ENCODE measurements at places on chromosomes 16 and 17. TPM values are rescaled to one million over a fixed set of nuclear protein-coding genes. Genes with fewer than 3 reads are reported as not detected.

- DNase-seq, result no peak
Observed at GRCh38 chr17:13704333-13704732, 102.6 kb upstream of the HS3ST3A1 start.

- DNase-seq, result no peak
Observed at GRCh38 chr17:68291836-68292688, 767 bp downstream of the ARSG start.

GRCh38 chr17:7613769-7614424, 800 bp downstream of the FXR2 start:
- DNase-seq, result no peak

DNA sequence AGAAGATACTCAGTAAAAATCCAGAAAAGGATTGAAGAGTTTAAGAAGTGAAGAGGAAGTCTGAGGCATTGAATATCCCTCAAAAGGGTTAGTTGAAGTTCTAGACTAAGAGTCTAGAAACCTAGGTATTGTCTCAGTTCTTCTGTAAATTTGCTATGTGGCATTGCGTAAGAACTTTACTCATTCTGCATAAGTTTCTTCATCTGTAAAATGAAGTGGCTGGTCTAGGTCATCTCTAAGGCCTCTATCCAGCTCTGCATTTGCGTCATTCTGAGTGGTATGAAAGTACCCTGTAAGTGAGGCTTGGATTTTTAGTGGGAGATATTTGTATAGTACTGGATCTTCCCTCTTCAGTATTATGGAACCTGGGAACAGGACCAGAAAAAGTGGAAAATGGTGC, 130.2 kb downstream of the MYO1D start:
- DNase-seq, result no peak

DNA sequence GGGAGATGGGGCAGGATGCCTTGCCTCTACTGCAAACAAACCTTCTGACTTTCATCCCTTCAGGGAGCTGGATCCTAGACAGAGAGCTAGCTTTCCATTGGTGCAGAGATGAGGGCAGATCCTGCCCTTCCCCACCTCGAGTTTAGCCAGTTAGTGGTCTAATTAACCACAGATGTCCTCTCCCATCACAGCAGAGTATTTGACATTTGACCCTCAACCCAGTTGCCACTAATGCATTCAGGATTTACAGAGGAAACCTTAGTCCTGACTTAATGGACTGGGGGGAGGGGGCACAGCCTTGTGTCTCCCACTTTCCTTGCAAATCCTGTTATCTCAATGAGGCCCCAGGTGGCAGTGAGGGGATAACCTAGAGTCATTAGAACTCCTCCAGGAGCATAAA, 10.2 kb downstream of the PIP4K2B start:
- no peak for DNase-seq

DNA sequence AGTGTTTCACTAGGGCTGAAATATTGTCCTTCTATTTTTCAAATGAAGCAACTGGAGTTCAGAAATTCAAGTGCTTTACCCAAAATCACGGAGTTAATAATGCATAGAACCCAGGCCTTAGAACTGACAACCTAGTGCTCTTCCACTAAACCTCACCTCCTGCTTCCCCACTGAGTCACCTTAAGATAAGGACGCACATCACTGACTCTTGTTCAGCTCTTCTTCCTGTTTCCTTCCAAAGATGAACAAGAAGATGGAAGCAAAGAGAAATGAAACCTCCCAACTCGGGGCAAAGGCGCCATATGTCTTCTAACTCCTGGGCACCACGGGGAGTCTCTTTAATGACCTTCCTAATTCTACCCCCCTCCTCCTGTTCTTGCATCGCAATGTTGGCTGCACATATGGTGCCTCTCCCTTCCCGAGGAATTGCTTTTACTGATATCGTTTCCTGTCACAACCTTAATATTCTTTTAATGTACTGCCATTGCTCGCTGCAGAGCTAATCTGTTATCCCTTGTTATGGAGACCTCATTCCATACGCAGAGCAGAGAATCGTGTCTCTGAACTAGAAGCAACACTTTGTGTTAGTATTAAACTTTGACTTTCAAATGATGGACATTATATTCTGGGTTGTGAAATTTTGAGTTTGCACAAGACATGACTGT, 591.4 kb downstream of the TMEM114 start:
- no peak for DNase-seq

- no peak for DNase-seq
Observed at GRCh38 chr17:55681342-55681700, 41.3 kb downstream of the TMEM100 start.

- DNase-seq, result no peak
Observed at GRCh38 chr16:58125041-58125440, 4.1 kb downstream of the CFAP20 start.

- DNase-seq, result no peak
Observed at GRCh38 chr16:4888428-4889135, 41.3 kb downstream of the UBN1 start.

DNA sequence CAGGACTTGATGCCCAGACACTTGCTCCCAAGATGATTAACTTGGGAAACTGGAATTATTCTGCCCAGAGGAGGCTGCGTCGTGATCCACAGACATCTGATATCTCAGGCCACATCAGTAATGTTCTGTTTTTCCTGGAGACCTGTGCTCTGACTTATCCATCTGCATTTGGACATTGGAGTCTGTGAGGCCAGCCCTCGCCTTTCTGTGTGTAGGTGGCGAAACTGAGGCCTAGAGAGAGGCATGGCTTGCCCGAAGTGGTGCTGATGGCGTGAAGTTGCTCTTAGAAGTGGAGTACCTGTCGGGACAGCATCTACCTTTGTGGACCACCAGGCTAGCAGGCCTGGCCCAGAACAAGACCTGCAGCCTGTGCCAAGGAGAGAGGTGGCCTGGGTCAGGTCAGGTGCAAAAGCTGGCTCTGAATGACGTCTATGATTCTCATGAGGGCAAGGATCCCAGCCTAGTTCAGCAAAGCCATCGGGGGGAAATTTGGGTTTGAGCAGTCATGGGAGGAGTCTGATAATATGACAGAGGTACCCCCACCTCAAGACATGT, 186.8 kb upstream of the ZNF469 start:
- DNase-seq, result no peak

- DNase-seq, result no peak
Observed at GRCh38 chr16:17307504-17307903, 163.3 kb downstream of the XYLT1 start.

- DNase-seq, result no peak
Observed at GRCh38 chr16:84303023-84303422, 8.3 kb downstream of the WFDC1 start.

GRCh38 chr17:81940538-81941483, 3.7 kb upstream of the PYCR1 start:
- no peak for DNase-seq

DNA sequence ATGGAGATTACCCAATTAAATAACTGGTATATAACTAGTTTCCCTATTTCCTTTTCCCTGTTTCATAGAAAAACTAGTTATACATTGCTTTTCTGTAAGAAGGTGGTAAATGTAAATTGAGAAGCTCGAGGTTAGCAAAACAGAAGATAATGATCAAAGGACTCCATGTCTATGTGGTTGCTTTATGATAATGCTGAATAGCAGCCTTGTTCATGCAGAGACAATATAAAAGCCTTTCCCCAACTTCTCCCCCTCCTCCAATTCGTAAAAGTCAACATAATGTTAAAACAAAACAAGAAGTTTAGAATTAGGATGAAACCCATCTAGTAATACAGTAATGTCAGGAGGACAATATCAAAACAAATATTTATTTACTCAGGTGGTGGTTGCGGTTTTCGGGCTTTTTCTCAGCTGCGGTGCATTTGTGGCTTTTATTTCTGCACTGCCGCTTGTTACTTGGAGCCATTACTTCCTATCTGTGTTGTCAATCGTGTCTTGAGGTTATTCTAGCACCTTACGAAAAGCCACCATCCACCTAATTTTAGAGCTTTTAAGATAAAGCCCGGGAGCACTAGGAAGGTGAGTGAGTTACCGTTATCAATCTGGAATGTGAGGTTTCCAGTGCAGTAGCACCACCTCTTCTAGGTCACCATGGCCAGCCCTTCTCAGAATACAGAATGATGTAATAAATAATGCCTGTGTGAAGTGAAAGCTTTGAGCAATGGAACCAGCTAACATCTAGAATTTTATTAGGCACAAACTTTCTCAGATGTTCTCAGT, 297.5 kb downstream of the CDH13 start:
- DNase-seq, result no peak

DNA sequence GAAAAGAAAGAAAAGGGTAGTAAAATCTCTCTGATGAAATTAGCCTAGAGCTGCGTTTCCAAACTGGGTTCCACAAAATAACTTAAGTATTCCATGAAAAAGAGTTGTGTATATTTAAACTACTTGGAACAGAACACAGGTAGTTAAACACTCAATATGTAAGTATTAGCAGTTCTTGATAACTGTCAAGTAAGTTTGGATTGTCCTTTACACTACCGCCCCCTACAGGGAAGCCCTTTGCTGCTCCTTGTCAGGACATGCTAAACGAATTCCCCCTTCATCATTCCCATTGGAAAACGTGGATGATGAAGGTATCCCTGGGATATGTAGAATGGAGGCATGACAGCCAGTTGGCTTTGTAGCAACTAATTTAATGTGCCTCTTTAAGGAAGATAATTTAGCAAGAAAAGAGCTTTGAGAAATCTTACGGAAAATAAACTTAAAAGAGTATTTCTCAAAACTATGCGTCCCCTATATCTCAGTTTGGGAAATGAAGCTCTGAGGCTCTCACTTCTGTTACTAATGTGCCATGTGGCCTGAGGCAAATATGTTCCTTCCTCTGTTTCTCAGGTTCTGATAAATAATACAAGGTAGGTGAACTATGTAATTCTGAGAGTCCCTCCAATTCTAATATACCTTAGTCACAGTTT, 18.8 kb downstream of the NCBP3 start:
- DNase-seq, result no peak

DNA sequence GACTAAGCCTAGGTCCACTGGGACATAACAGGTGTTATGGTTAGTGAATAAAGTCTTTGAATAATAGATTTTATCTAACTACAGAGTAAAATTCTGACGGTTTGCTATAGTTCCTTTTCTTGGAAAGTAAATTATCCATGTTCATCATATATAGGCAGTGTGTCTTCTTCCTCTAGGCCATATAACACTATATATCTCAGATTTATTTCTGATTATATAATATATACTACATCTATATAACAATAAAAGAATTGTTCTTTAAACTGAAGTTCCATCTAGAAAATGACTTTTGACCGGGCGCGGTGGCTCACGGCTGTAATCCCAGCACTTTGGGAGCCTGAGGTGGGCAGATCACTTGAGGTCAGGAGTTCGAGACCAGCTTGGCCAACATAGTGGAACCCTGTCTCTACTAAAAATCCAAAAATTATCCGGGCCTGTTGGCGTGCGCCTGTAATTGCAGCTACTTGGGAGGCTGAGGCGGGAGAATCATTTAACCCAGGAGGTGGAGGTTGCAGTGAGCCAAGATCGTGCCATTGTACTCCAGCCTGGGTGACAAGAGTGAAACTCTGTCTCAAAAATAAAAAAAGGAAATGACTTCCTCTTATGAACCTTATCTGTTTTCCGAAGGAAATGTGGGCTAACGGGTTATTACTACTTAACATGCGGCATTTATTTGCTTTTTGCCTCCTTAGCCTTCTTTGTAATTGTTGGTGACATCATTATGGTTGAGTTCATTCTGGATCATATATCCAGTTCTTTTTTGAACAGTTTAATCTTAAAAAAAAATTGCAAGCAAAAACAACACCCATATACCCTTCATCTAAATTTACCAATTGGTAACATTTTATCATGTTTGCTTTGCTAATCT, 29.2 kb downstream of the NOL11 start:
- DNase-seq, result no peak

DNA sequence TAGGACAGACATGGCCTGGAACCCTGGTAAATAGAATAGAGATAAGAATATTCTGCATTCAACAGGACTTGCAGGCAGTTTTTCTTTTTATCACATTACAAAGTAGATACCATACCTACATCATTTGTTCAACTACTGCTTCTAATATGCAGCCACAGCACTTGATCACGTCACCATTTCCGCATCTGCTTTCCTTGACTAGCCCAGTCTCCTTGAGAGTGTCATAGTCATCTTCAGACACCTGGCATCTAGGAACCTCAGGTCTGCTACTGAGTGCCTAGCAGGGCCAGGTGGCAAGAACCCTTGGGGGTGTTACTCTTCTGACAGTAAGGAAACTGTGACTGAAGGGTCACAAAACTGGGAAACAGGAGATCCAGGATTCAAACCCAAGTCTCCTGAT, 93.2 kb upstream of the TOB1 start:
- DNase-seq, result no peak

GRCh38 chr17:41076788-41077187, 7.2 kb upstream of the KRTAP4-7 start:
- no peak for DNase-seq

- DNase-seq, result no peak
Observed at GRCh38 chr16:80034469-80034826, 433.9 kb upstream of the MAF start.

GRCh38 chr16:78522327-78522726, 422.9 kb downstream of the WWOX start:
- no peak for DNase-seq

GRCh38 chr17:35377706-35378105, 4.3 kb upstream of the SLFN11 start:
- no peak for DNase-seq

GRCh38 chr17:14091367-14091766, 22.1 kb downstream of the COX10 start:
- DNase-seq, result no peak

DNA sequence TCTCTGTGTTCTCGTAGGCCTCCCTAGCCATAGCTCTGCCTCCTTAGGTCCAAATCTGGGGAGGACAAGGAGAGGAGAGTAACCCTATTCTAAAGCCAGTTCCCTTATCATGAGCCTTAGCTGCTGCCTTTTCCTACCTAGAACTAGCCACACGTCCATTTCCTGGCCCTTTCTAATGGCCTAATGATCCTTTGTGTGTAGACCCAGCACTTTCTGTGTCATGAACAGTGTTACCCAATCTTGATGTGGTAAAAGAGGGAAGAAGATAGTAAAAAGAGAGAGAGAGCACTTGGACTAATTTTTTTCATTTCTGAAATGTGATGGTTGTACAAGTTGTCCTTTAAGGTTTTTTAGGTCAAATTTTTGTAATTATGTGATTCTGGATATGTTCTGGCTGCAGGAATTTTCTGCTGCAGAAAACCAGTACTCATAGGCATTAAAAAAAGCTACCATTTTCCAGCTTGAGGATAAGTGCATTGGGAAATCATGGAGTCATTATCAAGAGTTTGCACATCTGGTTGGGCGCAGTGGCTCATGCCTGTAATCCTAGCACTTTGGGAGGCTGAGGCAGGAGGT, 18.2 kb downstream of the CASC3 start:
- no peak for DNase-seq

- DNase-seq, result no peak
Observed at GRCh38 chr16:29154088-29154487, 169.2 kb downstream of the LAT start.

GRCh38 chr17:82447876-82448275, 2.7 kb downstream of the CYBC1 start:
- DNase-seq, result no peak

BHLHA9 gene
- total RNA-seq, result not detected

BRIP1 gene
- total RNA-seq, result 12.6 TPM

ZNF624 gene
- total RNA-seq, result 1.3 TPM

SPDYE4 gene
- not detected for total RNA-seq

KIFC3 gene
- total RNA-seq, result 86.0 TPM

KRT33B gene
- total RNA-seq, result 0.29 TPM

VASN gene
- total RNA-seq, result 19.0 TPM

SPATA32 gene
- not detected for total RNA-seq

RHBDF1 gene
- total RNA-seq, result 17.5 TPM

KRTAP4-1 gene
- total RNA-seq, result not detected

CYB5D1 gene
- 5.1 TPM for total RNA-seq

DECR2 gene
- 12.9 TPM for total RNA-seq

All from epithelial cell of proximal tubule (primary cell).